Mesenchymal stem cell (in vitro differentiated cells and primary cell): ENCODE measurements at places on chromosomes 13 and 19.

- peak; percentile 74 for DNase-seq
Measured at GRCh38 chr13:26062853-26063444, 11.1 kb upstream of the SHISA2 start.

DNA sequence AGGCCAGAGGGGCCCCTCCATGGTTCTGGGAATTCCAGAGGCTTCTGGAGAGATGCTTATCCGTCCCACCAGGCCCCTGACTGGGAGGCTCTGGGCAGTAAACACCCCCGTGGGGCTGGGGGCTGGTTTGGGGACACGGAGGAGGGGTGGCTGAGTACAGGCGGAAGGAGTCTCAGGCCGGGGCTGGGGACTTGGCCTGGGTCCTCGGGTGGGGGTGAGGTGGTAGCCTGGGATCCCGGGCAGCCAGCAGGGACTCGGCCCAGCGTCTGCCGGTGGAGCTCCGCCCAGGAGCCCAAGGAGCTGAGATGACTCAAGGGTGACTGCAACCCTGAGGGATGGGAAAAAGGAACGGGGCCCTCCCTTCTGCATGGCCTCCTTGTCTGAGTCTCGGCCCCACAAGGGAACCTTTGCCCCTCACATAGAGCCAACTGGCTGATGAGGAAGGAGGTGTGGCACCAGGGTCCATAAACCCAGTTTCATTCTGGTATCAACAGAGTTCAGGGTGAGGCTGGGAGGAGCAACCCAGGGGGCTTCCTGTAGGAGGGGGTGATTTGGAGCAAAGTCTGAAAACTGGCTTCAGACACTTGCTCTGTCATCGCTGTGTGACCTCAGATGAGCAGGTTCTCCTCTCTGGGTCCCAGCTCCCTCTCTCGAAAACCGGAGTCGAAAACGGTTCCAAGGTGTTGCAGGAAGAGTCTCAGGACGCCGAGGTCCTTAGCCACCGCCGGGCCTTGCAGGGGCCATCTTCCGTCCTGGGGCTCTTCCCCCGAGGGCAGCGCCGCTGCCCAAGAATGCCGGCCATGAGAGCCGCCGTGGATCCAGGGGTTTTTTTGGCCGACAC, 809 bp downstream of the MISP start:
- peak; percentile 88 for DNase-seq

DNA sequence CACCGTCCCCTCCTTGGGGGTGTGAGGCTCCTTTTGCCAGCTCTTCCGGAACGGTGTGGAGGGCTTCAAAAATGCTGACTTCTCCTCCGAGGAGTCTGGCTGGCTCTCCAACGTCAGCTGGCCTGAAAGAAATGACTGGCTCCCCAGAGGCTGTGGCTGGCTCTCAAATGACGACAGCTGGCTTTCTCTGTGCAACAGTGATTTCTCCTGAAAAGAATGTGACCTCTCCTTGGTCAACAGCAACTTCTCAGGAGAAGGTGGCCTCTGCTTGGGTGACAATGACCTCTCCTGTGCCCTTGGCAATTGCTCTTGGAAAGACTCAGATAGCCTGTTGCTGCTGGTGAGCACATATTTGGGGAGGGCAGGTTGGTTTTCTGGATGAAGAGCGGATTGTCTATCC, 29.2 kb downstream of the ONECUT3 start:
- DNase-seq: no peak

GRCh38 chr19:20079476-20079875, 1.7 kb downstream of the ZNF90 start:
- DNase-seq: peak; percentile 2

DNA sequence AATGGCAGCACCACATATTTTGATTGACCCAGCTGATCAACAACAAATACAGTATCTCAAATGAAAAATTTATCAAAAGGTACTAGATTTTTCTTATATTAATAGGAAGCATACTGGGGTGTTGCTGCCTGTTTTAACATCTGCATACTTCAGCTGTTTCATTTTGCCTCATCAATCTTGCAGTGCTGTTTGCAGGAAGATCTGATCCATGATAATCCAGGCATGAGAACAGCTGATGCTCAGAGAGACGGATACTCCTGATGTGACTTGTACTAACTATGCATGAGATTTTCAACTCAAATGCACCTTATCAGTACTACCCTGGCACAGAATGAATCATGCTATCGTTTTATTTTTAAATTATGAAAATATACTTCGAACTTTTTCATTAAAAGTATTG, 2136.8 kb downstream of the PCDH9 start:
- no peak for DNase-seq

DNA sequence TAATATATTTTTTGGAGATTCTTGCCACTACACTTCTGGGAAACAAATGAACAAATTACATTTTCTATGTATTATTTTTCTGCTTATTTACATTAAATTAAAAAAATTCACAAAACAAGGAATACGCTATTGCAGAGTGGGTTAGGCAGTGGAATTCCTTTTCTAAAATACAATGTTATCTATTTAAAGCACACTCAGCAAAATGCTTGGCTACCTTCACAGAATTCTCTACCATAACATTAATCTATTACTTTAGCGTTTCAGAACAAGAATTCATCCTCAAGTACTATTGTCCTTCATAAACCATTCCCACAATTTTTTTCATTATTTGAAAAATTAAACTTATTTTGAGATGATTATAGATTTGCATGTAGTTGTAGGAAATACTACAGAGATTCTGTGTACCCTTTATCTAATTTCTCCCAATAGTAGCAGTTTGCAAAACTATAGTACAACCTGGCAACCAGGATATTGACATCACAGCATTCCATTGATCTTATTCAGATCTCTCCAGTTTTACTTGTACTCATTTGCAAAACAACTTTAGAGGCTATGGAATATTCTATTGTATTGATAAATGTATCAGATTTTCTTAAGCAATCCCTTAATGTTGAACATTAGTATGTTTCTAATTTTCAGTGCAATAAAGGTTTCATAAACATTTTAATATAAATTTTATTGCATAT, 120.9 kb downstream of the DLEU7 start:
- DNase-seq: no peak

DNA sequence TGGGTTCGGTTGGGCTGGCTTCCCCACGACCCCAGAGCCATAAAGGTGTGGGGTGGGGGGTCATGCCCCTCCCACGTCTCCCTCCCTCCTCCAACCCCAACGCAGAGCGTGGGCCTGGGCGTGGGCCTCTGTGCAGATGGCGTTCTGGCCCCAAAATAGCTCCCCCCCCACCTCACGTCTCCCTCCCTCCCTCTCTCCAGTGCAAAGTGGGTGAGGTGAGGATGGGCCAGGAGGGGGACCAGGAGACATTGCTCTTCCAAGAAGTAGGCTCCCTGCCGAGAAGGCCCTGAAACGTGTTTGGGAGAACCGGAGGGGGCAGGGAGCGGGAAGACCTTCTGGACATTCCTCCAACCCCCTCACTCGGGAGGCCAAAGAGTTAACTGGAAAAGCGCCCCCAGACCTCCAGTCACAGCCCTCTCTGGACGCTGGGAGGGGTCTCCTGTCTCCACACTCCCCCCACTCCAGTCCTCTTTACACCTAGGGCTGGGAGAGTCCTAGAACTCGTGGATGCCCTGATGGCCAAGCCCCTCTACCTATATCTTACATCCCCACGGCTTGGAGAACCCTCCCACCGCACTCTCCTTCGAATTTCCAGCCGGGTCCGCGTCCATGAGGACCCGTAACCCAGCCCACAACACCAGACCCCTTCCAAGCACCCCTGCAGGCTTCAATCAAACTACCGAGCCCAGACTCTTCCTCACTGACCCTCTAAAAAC, 855 bp downstream of the UNC13A start:
- DNase-seq: no peak

GRCh38 chr19:11127905-11128304, 27.7 kb downstream of the SPC24 start:
- no peak for DNase-seq

GRCh38 chr19:51135004-51135403, 7.1 kb upstream of the SIGLEC7 start:
- DNase-seq: no peak

- DNase-seq: no peak
Measured at GRCh38 chr13:51912091-51912490, 50.3 kb downstream of the CCDC70 start.
